ENCODE measurements at places on chromosomes 5 and 9. TPM values are rescaled to one million over a fixed set of nuclear protein-coding genes. Genes with fewer than 3 reads are reported as not detected.

Gene SSBP2
- total RNA-seq: 14.7 TPM

Gene RNF208
- total RNA-seq: 0.30 TPM

Gene RFX3
- 3.9 TPM for total RNA-seq

Gene ZNF474
- 1.2 TPM for total RNA-seq

Measured in smooth muscle cell of the umbilical artery (primary cell).